ENCODE measurements at places on chromosomes 7 and 10.

DNA sequence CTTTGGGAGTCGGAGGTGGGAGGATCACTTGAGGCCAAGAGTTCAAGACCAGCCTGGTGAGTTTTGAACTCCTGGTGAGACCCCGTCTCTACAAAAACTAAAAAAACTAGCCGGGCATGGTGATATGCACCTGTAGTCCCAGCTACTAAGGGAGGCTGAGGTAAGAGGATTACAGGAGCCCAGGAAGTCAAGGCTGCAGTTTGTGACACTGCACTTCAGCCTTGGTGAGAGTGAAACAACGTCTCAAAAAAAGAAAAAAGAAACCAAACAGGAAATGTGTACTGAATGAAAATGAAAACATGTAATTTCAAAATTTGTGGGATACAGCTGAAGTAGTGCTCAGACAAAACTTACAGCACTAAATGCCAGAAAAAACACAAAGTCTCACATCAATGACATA, 7.6 kb downstream of the ARHGAP12 start:
- no peak for DNase-seq

DNA sequence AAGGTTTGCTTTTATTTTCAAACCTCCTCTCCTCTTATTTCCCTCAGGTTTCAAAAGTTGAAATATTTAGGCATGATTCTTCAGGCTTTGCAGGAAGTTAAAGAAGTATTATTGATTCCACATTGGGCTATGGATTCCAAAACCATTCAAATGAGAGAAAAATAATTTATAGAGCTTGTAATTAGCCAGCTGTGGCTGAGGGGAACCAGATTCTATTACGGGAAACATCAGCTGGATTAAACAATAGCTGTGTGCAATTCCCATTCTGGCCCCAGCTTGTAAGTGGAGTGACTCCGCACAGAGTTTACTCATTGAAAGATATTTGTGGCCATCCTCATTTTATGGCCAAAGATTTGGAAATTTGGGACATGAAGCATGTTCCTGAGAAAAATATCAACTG, 77.0 kb upstream of the PHYHIPL start:
- no peak for DNase-seq

- DNase-seq, result no peak
These were observed 448 bp downstream of the SEC24C start for GRCh38 chr10:73744664-73744975.

GRCh38 chr7:64494912-64495461, 67.9 kb downstream of the ZNF680 start:
- DNase-seq, result no peak

- no peak for DNase-seq
These were observed 72.6 kb downstream of the COPG2 start for GRCh38 chr7:130595986-130596385.

GRCh38 chr7:27560706-27561235, 101.9 kb downstream of the HIBADH start:
- DNase-seq, result no peak

GRCh38 chr7:41755096-41755495, 52.2 kb upstream of the INHBA start:
- DNase-seq, result no peak

DNA sequence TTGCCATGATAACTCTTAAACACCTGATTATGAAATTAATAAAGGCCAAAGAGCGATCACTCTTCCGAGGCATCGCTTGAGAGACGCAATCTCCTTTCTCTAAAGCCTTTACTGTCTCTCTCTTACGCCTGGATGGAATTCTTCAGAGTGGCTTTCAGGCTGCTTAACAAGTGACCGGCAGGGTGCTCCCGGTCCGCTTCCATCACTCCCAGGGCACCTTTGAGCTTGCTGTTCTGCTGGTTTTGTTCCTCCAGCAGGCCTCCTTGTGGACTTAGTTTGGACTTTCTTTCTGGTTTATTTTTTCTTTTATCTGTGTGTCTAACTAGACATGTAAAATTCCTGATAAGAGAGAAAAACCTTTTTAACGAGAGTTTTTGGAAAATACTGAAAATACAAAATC, 60.9 kb downstream of the MRPL32 start:
- no peak for DNase-seq

DNA sequence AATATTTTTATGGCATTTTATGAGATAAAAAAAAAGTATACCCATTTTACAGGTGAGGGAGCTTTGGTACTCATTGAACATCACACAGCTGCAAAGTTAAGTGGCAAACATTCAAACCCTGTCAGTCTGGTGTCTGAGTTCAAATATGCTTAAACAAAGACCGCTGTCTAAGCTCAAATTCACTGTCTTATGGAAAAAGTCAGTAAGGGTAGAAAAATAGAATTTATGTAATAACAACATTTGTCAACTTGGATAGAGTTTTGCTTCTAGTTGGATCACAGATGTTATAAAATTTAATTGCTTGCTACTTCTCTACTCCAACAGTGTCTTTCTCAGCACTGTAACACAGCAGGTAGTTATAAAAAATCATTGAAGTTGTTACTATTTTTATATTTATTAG, 161.7 kb upstream of the CSTF2T start:
- DNase-seq, result no peak

DNA sequence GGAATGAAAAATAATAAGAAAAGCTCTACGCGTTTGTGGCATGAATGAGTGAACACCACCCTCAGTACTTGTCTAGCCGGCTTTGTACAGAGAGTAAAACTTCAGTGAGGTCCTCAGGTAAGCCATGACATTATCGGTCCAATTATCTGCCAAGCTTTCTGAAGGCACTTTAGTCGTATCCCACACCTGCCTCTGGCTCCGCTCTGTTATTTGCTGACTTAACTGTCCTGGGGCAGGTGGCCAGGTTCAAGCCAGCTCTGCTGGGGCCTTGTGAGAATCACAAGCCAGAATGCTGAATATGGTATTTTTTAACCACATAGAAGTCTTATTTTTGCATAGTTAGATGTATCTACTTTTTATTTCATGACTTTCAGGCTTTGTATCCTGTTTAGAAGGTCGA, 66.0 kb upstream of the FHIP2A start:
- DNase-seq, result no peak

GRCh38 chr7:87223666-87224065, 4.1 kb upstream of the TMEM243 start:
- no peak for DNase-seq

DNA sequence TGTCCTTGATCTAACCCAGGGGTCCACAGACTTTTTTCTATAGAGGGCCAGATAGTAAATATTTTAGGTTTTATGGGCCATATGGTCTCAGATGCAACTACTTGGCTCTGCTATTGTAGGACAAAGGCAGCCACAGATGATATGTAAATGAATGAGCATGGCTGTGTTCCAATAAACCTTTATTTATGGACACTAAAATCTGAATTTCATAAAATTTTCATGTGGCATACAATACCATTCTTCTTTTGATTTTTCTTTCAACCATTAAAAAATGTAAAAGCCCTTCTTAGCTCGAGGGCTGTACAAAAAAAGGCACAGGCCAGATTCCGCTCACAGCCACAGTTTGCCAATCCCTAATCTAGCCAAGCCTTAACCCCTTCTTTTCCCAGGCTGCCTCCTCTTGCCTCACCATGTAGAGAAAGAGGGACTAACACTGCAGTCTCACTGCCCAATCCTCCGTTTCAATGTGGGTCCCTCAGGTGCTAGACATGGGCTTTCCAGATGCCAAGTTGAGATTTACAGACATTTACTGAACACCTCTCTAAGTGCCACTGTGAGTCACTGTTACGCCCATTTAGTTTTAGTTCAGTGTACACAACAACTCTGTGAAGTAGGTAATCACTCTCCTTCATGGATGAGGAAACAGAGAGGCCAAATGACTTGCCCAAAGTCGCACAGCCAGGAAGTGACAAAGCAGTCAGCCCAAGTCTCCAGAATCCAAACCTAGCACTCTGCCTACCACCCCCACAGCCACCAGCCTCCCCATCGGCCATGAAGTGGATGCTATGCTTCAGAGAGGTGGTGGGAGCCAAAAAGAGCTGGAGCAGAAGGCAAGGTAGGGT, 132.6 kb upstream of the PDLIM1 start:
- no peak for DNase-seq

- DNase-seq, result no peak
These were observed 252.9 kb downstream of the MAD1L1 start for GRCh38 chr7:1979591-1980560.

Data from omental fat pad (tissue), 4 donors.